CD4-positive, CD25-positive, alpha-beta regulatory T cell (primary cell): ENCODE measurements at places on chromosomes 1 and 21. TPM values are rescaled to one million over a fixed set of nuclear protein-coding genes. Genes with fewer than 3 reads are reported as not detected.

GRCh38 chr1:11684070-11684469, 3.1 kb upstream of the MAD2L2 start:
- peaks cover 4% of the 10 kb centered on the region for H3K27me3 ChIP-seq
- no peak overlapping the region for H3K4me3 ChIP-seq
- no peaks in the 10 kb centered on the region for H3K36me3 ChIP-seq
- no peak overlapping the region for H3K27ac ChIP-seq
- no peak for DNase-seq

DNA sequence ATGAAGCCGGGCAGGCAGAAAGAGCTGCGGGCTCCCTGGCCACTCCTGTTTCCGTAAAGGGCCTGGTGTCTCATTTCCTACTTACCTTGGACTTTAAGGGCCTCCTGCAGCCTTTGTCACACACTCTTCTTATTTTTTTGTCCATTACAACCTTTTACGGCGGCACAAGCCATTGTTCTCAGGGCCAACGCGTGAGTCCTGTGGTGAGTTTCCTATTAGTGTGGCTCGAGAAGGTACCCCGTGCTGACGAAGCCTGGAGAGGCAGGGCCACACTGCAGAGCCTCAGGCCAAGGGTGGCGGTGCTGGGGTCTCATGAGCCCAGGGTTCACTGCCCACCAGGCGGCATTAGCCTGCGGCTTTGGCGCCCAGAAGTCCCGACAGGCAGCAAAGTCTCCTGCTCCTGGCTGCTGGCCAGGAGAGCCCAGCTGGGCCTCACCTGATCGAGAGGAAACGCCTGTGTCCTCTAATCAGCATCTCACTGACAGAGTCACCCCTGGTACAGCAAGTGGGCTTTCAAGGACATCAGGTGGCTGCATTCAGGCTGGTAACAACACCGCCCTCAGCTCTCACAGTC, 62.0 kb downstream of the SIK1 start:
- peaks cover 23% of the 10 kb centered on the region for H3K4me1 ChIP-seq
- DNase-seq = no peak
- no peak overlapping the region for H3K4me3 ChIP-seq
- no peaks in the 10 kb centered on the region for H3K36me3 ChIP-seq
- no peaks in the 10 kb centered on the region for H3K27me3 ChIP-seq

The TSTD1 gene
- 451 TPM for polyA plus RNA-seq

The B3GALT5 gene
- not detected for polyA plus RNA-seq

- DNase-seq = no peak
- H3K27ac ChIP-seq = no peak overlapping the region
- H3K4me3 ChIP-seq = no peak overlapping the region
- no peaks in the 10 kb centered on the region for H3K27me3 ChIP-seq
These were observed 12.1 kb downstream of the ICMT start for GRCh38 chr1:6223617-6224016.

The DCDC2B gene
- polyA plus RNA-seq = not detected

DNA sequence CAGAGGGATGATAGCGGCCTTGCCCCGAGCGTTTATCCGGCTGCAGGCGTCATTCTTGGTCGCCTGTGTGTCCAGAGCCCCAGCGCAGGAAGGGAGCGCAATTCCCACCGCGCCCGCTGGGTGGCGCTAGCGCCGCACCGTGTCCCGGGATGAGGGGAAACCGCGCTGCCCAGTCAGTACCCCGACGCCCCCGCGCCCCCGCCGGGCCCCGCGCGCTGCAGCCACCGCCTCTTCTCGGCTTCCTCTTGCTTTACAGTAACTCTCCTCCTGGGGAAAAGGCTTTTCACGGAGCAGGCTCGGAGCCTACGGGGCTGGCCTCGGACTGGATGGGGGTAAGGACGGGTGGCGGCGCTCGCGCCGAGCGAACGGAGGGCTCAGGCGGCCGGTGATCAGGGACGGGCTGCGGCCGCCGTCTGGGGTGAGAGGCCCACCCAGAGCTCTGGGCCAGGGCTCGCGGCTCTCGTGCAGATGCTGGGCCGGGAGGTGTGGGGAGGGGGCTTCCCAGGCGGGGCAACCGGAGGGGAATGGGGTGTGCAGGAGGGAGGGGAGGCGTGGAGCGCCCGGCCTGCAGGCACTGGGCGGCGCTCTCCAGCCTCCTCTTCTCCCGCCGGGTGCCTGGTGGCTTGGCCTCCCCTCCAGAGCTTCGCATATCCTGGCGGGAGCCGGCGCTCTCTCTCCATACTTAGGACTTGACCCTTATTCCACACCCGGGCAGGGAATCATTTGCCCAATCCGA, 29.8 kb downstream of the TEX35 start:
- peaks cover 18% of the 10 kb centered on the region for H3K4me1 ChIP-seq
- H3K36me3 ChIP-seq = no peaks in the 10 kb centered on the region
- H3K4me3 ChIP-seq = peak overlapping the region; percentile 90
- no peaks in the 10 kb centered on the region for H3K27me3 ChIP-seq

DNA sequence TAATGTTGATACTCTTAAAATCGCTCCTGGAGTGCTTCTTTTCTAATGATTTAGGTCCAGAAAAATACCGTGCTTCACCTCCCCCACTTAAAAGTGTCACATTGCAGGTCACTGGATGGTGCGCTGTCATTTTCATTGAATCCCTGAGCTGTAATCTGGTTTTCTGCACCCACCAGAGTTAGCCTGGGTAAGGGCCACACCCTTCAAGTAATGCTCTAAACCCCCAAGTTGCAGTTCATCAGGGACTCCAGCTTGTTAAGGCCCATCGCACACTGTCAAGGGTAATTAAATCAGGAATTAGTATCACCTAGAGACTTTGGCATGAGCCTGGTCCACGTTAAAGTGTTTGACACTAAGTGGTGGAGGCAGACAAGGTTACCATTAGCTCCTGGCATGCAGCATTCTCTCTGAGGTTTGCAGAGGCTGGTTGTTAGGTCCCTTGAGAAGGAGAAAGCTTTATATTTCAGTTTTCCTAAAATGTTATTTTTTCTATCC, 34.0 kb downstream of the ASTN1 start:
- no peaks in the 10 kb centered on the region for H3K4me1 ChIP-seq
- no peak overlapping the region for H3K4me3 ChIP-seq
- no peak overlapping the region for H3K27ac ChIP-seq
- no peaks in the 10 kb centered on the region for H3K27me3 ChIP-seq
- no peaks in the 10 kb centered on the region for H3K36me3 ChIP-seq
- no peak for DNase-seq

DNA sequence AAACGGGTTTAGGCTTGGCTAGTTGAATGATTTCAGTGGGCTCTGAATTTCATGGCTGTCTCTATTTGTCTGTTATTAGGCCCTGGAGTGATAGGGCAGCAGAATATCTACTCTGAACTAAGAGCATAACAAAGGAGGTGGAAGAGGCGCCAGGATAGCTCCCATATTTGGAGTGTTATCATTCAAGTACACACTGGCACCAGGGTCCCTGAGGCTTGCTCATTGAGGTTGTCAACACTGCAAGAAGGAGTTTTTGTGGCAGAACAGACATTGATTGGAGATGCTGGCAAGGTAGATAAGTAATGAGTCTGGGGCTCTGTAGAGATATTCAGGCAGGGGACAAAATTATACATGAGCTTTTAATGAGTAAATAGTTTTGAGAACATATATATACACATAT, 1748.4 kb downstream of the MRPL39 start:
- no peaks in the 10 kb centered on the region for H3K4me1 ChIP-seq
- no peak overlapping the region for H3K27ac ChIP-seq
- H3K4me3 ChIP-seq = no peak overlapping the region
- no peaks in the 10 kb centered on the region for H3K36me3 ChIP-seq

- H3K4me3 ChIP-seq = no peak overlapping the region
- peaks cover 6% of the 10 kb centered on the region for H3K4me1 ChIP-seq
These were observed 140.8 kb downstream of the PGBD5 start for GRCh38 chr1:230285351-230285750.

- no peaks in the 10 kb centered on the region for H3K27me3 ChIP-seq
- H3K27ac ChIP-seq = no peak overlapping the region
- DNase-seq = no peak
- H3K4me3 ChIP-seq = no peak overlapping the region
- H3K36me3 ChIP-seq = peaks cover 45% of the 10 kb centered on the region
These were observed 19.3 kb upstream of the ALDH4A1 start for GRCh38 chr1:18921516-18922251.

- H3K4me1 ChIP-seq = peaks cover 37% of the 10 kb centered on the region
- H3K4me3 ChIP-seq = no peak overlapping the region
- H3K27ac ChIP-seq = no peak overlapping the region
- DNase-seq = no peak
- H3K36me3 ChIP-seq = peaks cover 5% of the 10 kb centered on the region
These were observed 42.4 kb downstream of the PATJ start for GRCh38 chr1:61784726-61785125.

The TFF1 gene
- polyA plus RNA-seq = not detected

The RPS6KC1 gene
- polyA plus RNA-seq = 6.4 TPM

- H3K4me1 ChIP-seq = peaks cover 21% of the 10 kb centered on the region
- no peak overlapping the region for H3K4me3 ChIP-seq
- peak; percentile 34 for DNase-seq
- H3K36me3 ChIP-seq = no peaks in the 10 kb centered on the region
- H3K27me3 ChIP-seq = peaks cover 4% of the 10 kb centered on the region
- no peak overlapping the region for H3K27ac ChIP-seq
These were observed 5.7 kb downstream of the TPM3 start for GRCh38 chr1:154186177-154186576.

The MXRA8 gene
- polyA plus RNA-seq = not detected

The FCGR3B gene
- not detected for polyA plus RNA-seq

- no peak overlapping the region for H3K27ac ChIP-seq
- no peak for DNase-seq
- H3K36me3 ChIP-seq = no peaks in the 10 kb centered on the region
- no peaks in the 10 kb centered on the region for H3K4me1 ChIP-seq
- peaks cover 5% of the 10 kb centered on the region for H3K27me3 ChIP-seq
- H3K4me3 ChIP-seq = no peak overlapping the region
These were observed 58.0 kb downstream of the CLIC4 start for GRCh38 chr1:24803220-24803619.

DNA sequence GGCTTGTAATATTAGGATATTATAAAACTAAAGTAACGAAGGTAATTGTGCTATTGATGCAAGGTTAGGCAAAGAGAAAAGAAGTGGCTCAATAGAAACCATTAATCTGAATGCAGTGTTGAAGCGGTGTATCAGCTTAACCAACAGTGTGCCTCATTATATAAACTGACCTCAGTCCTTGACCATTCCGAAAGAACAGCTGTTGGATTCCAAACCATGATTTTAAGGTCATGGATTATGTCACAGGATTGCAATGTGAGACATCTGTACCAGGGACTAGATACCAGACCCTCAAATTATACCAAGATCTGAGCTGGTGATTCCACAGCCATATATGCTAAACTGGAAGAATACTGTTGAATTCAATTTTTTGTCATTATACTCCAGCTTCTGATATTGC, 134.2 kb upstream of the HP1BP3 start:
- DNase-seq = no peak
- no peaks in the 10 kb centered on the region for H3K4me1 ChIP-seq
